Activated naive CD4-positive, alpha-beta T cell treated with anti-CD3 and anti-CD28 coated beads, Interleukin-2, amount 50 U/mL, for 72 hours (primary cell): ENCODE measurements at places on chromosomes 11 and 22. TPM values are rescaled to one million over a fixed set of nuclear protein-coding genes. Genes with fewer than 3 reads are reported as not detected.

- no peak for DNase-seq
Measured at GRCh38 chr11:93160808-93161207, 37.0 kb downstream of the SLC36A4 start.

DNA sequence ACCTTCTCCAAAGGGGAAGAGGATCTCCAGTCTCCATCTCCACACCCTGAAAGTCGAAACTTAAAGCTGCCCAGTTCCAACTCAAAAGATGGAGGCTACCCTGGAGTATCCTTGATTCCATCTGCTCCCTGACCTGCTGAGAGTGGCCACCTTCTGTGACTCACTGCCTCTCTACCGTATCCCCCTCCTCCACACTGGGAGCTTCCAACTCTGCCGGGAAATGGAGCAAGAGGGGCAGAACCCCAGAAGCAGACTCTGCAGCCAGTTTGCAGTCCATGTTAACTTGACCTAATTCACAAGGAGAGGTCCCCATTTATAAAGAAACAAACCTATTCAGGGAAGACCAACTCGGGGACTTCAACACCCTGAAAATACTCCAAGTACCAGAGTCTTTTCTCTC, 22.0 kb upstream of the IRAG1 start:
- DNase-seq, result no peak

GRCh38 chr22:49760280-49760629, 67.4 kb downstream of the BRD1 start:
- DNase-seq, result no peak

GRCh38 chr22:20139391-20140106, 7.9 kb downstream of the ZDHHC8 start:
- DNase-seq, result no peak

DNA sequence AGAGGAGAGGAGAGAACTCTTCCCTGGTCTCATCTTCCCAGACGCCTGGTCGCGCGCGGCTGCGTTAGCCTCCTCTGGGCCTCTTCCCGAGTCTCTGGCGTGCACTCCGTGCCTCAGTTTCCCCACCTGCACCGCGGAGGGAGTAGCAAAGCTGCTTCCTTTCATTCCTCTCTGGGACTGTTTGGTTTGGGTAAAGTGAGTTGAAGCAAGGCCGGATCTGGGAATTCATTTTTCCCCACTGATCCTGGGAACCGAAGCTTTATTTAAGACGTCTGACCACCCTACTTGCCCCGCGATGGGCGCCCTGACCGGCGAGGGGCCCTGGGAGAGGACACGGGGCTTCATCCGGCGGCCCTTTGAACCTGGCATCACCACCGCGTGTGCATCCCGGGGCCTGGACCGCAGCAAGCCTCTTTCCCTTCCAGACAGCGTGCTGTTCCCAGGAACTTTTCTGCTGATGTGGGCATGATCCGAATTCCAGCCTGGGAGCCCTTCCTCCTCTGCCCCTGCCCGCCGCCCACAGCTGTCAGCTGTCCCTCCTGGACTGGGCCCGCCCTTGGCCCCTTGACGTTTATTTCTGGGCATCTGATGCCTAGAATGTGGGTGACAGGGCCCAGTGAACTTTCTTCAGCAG, 758 bp downstream of the LDLRAD3 start:
- DNase-seq, result no peak

DNA sequence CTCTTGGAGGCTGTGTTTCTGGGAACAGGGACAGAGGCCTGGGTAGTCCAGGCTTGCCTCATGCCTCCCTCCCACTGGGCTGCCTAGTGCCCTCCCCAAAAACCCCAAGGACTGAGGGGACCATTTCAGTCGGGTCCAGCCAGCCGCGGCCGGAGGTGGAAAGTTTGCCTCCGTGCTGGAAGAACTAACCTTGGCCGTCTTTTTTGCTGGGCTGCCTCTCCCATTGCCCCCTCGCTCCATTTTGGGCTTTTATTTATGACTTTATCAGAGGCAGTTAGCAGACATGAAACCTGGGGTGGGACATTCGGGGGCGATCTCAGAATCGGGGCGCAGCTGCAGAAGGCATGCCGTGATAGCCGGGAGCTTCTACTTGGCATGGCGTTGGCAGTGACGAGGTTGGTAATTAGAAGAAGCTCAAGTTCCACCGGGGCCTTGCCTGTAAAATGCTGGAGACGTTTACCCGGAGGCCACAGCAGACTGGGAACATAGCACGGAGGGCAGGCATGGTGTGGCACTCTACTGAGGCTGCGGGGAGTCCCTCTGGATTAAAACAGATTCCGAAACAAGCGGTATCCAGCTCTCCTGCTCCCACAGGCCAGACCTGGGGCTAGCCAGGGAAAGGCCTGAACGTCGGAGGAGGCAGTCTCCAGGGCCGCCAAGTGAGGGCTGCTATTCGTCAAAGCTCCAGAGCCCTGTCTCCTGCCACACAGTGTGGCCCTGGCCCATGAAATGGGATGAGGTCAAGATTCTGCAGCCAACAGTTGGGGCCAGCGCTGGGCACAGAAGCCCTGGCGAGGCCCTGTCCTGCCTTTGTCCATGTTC, 76.4 kb upstream of the PPARA start:
- DNase-seq, result no peak

DNA sequence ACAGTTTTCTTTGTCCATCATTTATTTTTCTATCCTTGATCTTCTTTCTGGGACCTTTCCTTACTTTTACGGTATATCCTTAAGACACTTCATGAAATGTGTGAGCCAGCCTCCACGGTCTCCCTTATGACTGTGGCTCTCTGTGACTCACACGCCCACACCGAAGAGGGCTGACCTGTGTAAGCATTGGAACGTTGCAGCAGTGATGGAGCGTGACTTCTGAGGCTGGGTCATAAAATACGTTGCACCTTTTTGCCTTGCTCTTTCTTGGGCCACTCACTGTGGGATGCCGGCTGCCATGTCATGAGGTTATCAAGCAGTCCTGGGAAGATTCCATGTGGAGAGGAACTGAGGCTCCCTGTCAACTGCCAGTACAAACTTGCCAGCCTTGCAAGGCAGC, 96.3 kb upstream of the RAB1B start:
- DNase-seq, result no peak

GRCh38 chr11:116211147-116211546, 561.6 kb downstream of the BUD13 start:
- no peak for DNase-seq

- no peak for DNase-seq
Measured at GRCh38 chr11:114128399-114128798, 68.9 kb downstream of the ZBTB16 start.

DNA sequence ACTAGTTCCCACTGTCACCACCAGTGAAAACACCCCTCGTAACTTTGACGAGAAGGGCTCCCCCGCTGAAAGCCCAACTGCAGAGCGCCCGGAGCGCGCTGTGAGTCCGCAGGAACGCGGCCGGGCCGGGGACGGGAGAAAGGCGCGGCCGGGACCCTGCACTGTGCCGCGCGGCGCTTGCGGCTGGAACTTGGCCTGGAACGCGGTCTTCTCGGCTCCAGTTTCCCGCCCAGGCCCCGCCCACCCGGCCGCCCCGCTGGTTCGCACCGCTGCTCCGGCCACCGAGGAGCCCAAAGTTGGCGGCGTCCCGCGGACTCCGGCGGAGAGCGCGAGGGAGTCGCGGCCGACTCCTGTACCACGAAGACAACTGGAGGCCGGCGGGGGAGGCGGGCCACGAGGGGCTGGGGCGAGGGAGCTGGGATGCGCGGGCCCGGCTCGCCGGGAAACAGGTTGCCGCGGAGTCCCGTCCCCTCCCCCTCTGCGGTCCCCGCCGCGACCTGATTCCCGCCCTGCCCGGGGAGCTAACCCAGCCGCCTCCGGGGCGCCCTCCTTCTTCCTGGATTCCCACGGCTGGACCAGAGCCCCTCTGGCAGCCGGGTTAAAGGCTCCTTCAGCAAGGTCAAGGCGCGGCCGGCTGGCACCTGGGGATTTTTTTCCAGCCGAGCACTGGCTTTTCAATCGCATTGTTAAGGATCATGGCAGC, 3.4 kb downstream of the TENM4 start:
- no peak for DNase-seq

- no peak for DNase-seq
Measured at GRCh38 chr22:31987218-31987617, 42.9 kb downstream of the YWHAH start.

- peak; percentile 56 for DNase-seq
Measured at GRCh38 chr22:35582861-35583670, 34.1 kb downstream of the MB start.

DNA sequence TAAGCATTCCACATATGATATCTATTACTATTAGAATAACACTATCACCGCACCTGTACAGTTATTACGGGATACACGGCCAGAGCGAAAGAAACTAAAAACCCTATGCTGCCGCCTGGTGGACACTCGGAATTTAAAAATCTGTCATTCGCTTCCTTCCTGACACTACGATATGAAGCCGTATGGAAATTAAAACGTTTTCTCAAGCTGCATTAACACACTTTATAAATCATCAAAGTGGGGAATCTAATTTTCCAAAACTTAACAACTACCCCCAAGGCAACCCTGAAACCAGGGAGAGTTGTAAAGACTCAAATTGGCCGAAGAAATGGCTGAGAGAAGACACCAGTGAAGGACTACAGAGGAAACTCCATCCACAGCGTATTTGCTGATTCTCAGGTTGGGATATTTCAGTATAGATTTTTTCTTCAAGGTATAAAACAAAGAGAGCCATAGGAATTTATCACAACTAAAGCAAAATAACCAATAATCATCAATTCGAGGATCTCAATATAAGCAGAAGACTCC, 1.4 kb downstream of the CCDC73 start:
- peak; percentile 71 for DNase-seq

GRCh38 chr22:20449819-20450550, 12.4 kb upstream of the SCARF2 start:
- DNase-seq, result no peak

DNA sequence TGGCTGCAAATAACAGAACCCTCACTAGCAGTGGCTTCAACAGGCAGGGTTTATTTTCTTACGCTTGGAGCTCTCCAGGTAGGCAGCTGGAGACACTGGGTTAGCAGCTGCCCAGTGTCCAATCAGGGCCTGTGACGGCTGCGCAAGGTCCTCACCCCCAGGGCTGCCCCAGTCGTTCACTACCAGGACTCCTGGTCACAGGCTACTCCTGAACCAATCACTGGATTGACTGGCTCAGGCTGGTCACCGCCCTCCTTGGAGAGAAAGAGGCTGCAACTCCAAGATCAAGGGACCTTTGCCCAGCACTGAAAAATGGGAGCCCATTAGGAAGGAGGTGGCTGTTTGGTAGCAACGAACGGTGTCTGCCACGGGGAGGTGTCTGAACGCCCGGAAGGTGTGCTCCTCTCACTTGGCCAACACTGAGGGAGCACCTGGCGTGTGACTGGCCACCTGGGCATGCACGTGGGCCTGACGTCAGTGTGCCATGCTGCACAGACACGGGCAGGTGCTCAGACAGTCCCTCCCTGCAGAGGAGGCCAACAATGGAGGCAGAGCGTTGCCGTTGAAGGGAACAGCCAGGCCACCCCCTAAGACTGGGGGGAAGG, 5.1 kb downstream of the ARSA start:
- no peak for DNase-seq

- DNase-seq, result peak; percentile 75
Measured at GRCh38 chr22:37639070-37639760, at the start of gene SH3BP1. TSS of gene SH3BP1 (plus strand) at chr22:37639669. CDS start at chr22:37639788, 119 bp downstream.

- DNase-seq, result no peak
Measured at GRCh38 chr11:20522536-20522935, 76.9 kb upstream of the SLC6A5 start.

DNA sequence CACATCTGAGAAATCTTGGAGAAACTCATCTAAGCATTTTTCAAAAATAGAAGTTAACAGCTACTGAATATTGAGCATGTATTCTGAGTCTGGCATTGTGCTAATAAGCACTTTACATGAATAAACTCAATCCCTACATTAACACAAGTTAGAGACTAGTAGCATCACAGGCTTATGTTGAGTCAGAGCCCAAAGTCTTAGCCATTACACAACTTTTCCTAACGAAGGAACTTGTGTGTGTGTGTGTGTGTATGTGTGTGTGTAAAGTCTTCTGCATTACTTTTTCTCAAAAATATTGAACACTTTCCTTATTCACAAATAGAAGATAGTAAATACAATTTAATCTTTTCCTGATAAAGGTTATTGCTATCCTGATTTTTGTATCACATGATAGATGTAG, 8.7 kb upstream of the CLPB start:
- no peak for DNase-seq

DNA sequence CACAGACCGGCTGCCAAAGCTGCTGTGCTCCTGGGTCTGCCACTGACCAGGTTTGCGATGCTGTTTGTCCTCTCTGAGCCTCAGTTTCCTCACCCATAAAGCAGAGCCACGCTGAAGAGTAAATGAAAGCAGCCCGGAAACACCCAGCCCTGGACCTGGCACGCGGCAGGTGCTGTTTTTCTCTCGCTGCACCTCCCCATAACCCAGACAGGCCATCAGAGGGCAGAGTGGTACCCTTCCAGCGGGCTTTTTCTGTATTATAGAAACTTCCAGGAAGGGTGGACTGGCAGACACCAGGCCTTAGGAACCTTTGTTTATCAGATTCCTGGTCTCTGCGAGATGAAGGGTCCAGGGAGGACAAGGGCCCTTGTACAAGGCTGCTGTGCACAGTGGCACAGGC, 17.9 kb upstream of the FGF19 start:
- DNase-seq, result no peak

GRCh38 chr11:66275396-66275795, 2.6 kb upstream of the CNIH2 start:
- DNase-seq, result no peak

DNA sequence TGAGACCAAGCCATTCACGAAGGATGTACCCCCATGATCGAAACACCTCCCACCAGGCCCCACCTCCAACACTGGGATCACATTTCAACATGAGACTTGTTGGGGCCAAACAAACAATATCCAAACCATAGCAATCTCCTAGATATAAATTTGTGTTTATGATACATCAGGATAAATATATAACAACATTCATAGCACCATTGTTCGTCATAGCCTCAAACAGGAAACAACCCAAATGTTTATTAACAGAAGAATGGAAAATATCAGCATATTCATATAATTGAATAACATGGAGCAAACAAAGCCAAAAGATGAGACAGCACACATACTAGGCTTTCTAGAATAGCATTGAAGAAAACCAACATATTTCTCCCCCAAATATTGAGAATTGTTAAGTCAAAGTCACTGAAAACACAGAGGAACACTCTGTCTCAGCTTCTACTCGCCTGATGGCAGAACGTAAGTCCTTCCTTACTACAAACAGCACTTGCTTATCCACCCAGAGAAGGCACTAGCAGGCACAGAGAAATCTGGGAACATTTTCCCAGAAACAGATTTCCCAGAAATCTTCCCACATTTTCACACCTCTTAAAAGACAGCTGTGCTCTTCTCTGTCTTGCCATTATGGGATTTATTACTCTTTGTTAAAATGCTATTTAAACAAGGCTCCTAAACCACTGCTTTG, 8.1 kb upstream of the GDPD4 start:
- DNase-seq, result no peak

DNA sequence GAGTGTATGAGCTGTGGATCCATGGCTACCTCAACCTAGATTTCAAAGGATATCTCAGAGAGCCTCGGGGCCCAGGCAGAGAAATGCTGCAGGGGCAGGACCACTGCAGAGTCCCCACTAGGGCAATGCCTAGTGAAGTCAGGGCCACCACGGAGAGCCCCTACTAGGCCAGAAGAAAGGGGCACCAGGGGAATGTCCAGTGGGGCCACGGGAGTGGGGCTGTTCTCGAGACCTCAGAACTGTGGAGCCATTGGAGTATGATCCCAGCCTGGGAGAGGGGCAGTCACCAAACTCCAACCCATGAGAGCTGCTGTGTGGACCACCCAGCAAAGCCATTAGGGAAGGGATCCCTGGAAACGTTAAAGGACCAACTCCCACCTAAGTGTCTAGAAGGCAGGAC, 24.5 kb downstream of the RTL6 start:
- no peak for DNase-seq

Gene C11orf97
- total RNA-seq, result not detected

Gene CCDC157
- 2.9 TPM for total RNA-seq

Gene FOLR3
- not detected for total RNA-seq

Gene PKNOX2
- not detected for total RNA-seq

Gene SIAE
- total RNA-seq, result 12.3 TPM

Gene KRTAP5-7
- not detected for total RNA-seq

Gene LGALS1
- 981 TPM for total RNA-seq
